ENCODE measurements at places on chromosomes 1 and 21.

DNA sequence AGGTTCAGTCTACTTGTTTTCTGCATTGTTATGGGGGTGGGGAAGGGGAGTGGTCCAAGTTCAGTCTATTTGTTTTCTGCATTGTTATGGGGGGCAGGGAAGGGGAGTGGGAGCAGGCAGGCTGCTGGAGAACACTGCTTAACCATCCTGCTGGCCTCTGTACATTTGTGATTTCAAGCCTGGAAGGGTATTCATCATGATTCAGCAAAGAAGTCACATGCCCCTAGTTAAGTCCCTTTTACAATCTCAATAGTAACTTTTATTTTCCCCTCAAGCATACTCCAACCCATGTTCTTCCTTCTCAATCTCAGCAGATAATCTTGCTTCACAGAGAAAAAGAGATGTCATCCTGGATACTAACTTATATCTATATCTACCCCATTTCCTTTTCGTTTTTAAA lies 7.9 kb downstream of the LYST start:
- DNase-seq, result no peak

GRCh38 chr1:202235856-202236837 lies 42.5 kb downstream of the LGR6 start:
- peak; percentile 85 for DNase-seq

- no peak for DNase-seq
These were observed 19.4 kb downstream of the NTPCR start for GRCh38 chr1:232969799-232970198.

GRCh38 chr1:171226747-171227370 lies 21.4 kb upstream of the FMO1 start:
- peak; percentile 60 for DNase-seq

- DNase-seq, result no peak
These were observed 457.9 kb downstream of the BRINP3 start for GRCh38 chr1:190019717-190020116.

- DNase-seq, result no peak
These were observed 33.5 kb downstream of the XCL1 start for GRCh38 chr1:168609741-168610510.

- peak; percentile 7 for DNase-seq
These were observed 53.2 kb upstream of the TMEM51 start for GRCh38 chr1:15100121-15100879.

DNA sequence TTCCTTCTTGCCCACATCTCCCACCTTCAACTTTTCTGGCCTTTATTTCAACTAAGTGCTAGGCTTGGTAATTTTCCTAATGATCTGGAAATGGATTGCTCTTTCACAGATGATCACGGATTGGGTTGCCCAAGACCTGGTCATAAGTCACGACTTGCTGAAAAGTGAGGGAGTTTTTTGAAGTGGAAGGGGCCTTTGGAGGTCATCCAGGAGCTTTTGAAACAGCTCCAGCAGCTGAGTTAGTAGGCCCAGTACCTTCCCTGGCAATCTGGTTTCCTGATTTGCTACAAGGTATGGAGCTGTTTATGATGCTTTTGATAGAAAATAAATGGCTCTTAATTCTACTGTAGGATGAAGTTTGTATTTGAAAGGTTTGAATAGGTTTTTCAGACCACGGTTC lies 20.4 kb downstream of the GREM2 start:
- no peak for DNase-seq

DNA sequence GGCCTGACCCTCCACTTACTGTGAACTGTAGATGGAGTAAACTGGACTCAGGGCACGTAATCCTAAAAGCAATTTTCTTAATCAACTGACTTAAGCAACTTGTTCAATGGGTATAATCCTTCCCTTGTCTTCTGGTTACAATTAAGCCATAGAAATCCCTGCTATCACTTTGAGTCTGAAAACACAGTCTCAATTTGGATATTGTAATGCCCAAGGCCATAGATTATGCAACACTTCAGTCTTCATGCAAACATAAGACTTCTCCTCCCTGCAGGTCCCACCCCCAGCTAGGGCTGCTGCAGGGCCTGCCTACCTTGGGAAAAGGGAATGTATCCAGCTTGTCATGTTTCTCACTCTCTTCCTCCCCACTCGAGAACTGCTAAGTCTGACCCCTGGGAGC lies 6.2 kb upstream of the SLC5A9 start:
- no peak for DNase-seq

DNA sequence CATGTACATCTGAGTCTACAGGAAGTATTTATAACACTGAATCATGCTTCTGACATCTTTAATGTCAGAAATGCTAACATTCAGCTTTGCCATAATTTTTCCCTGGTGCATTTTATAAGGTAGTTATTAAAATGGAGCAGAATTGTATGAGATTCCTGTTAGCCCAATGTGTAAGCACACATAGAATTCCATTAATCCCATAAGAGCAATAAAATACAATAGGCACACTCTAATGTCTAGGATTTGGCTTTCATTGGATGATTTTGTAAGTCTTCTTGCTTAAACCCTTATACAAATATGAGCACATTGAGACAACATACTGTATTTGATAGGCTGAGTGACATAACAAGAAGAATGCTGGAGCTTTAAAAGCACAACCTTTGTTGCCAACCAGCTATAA lies 256.4 kb downstream of the HMCN1 start:
- DNase-seq, result no peak

DNA sequence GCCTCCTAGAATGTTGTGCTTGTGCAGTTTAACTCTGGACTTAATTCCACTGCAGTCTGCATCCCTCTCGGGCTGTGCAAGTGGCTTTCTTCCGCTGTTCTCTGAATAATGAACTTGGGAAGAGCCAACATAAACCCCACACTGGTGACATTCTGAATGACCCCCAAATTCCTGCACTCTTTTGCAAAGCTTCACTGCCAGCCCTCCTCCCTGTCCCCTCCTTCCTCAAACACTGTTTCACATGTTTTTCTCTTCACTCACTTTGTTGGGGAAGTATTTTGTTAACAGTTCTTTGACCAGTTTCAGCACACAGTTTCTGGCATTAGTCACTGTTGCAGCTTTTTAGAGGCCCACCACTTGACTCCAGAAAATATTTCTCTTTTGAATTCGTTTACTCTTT lies 39.7 kb downstream of the GNG12 start:
- no peak for DNase-seq

DNA sequence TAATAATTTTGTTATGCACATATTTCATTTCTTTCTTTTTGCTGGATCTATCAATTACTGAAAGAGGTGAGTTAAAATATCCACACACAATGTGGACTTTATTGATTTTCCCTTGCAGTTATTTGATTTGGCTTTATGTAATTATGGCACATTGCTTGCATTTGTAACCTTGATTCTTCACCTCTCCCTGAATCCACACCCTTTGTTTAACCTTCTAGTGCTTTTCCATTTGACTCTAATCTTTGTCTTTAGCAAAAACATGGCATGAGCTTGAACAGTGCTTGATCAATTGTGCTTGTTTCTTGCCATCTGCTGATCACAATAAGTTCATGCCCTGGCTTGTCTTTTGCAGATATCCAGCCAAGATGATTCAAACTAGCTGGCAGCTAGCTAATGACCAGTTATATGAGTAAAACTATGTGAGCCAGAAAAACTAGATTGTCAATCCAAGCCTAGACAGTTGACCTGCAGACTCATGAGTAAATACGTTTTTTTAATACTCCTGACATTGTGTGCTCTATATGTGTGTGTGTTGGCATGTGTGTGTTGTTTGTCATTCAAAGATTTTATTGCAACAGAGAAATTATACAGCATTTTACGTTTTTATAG lies 899.2 kb downstream of the NCAM2 start:
- DNase-seq, result no peak

GRCh38 chr1:185693654-185694053 lies 40.5 kb upstream of the HMCN1 start:
- DNase-seq, result no peak

GRCh38 chr1:215526147-215526845 lies 40.8 kb upstream of the KCTD3 start:
- peak; percentile 29 for DNase-seq

- no peak for DNase-seq
These were observed 23.1 kb downstream of the CASZ1 start for GRCh38 chr1:10773376-10773775.

Measured in AG04450 (cell line).